Left hindlimb (tissue), 1 donor: ENCODE measurements at places on chromosomes 11 and 22.

GRCh38 chr22:25840891-25841290, 98.9 kb downstream of the MYO18B start:
- DNase-seq = no peak

DNA sequence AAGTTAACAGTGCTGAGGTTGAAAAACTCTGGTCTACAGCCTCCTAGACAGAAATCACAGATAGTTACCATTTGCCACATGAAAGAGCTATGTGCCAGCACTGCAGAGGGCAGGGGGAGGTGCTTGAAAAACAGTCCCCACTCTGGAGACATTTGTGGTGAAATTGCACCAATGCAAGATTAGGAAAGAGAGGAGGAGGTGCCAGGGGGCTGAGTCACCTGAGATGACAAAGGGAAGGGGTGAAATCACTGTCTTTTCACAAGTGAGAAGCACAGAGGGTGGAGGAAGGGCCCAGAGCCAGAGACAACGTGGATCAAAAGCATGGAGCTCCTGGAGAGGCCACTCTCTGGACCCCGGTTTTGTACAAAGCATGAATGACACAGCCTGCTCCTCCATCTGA, 196.3 kb downstream of the BUD13 start:
- DNase-seq = no peak

- no peak for DNase-seq
Observed at GRCh38 chr11:130964058-130964792, 47.9 kb upstream of the SNX19 start.

- no peak for DNase-seq
Observed at GRCh38 chr11:128624269-128625175, 37.2 kb upstream of the ETS1 start.

GRCh38 chr22:39719559-39720450, 149.3 kb downstream of the CACNA1I start:
- DNase-seq = no peak

DNA sequence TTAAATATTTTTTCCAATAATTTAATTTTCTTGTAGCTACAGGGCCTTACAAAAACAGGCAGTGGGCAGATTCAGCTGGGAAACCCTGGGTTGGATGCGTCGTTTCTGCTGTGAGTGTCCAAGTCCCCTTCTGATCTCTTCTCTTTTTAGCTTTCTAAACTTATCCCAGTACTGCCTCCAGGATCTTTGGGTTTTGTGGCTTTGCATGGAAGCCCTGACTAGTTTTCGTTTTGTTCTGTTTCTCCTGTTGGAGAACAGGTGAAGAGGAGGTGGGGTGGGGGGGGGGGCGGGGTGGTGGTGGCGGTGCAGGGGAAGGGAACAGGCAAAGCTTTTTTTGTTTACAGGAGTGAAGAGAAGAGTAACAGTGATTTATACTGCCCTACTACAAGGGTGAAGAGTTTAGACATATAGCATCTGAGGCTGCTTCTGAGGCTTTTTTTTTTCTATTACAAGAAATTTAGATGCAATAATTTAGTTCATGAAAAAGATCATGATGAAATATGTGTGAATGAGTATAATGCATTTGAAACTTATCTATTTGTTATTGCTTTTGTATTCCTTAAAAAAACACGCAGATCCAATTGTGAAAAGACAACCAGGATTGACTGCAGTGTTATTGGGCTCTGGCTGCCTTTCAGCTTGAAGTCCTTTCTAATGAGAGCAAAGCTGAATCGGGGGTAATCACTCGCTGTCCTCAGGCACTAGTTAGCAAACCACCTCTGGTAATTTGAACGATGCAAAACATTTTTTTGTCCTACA, 142.9 kb downstream of the NCAM1 start:
- DNase-seq = no peak

DNA sequence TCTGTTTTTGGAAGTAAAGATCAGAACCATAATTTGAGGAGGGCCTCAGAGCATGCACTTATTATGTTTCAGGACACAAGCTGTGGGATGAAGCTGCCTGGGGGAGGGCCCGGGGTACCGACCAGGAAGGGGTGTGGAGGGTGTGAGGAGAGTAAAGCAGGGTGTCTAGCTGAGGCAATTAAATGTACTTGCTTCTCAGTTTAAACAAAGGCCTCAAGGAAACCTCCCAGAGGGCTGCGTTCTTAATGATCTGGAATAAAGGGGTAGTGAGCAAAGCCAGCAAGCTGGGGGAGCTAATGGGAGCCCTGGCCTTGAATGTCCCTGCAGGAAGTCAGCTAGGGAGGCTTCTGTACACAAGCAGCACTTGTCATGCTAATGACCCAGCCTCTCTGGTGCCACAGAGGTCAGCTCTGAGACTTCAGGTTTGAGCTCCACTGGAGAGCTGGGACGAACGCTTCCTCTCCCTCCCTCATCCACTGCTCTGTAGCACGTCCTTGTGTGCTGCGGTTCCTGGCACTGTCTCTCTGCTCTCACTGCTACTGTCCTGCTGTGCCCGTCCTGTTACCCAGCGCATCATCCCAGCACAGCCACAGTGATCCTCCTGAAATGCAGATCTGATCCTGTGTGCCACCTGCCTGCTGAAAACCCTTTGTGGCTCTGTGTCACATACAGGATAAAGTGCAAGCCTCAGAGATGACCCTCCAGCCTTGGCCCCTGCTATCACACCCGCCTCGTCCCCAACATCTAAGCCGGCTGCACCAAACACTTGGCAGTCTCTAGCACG, 159.7 kb downstream of the DBX1 start:
- DNase-seq = no peak

DNA sequence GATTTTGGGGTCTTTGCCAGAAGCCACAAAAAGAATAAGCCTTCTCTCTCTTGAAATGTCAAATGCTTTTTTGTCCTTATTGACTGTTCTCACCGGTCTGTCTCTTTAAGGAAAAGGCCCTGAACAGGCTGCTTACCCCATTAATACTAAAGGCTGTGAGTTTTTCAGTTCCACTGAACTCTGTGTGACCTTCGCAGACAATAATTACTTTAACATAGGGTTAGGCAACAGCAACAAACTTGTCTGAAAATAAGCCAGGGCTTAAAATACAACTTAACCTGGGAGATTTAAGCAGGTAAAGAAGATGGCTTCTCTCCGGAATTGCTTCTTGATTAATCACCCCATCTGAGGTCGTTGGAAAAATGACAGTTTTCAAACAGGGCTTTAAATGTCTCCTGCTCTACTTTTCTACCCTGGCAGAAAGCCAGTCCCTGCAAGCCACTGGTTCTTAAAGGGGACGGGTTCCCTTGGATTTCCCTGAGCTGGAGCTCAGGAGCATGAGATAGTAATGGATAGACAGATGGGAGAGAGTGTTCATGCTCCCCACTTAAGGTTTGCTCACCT, 69.4 kb downstream of the ARL14EP start:
- peak; percentile 50 for DNase-seq

- DNase-seq = no peak
Observed at GRCh38 chr11:105840391-105840790, 181.6 kb downstream of the MSANTD4 start.

DNA sequence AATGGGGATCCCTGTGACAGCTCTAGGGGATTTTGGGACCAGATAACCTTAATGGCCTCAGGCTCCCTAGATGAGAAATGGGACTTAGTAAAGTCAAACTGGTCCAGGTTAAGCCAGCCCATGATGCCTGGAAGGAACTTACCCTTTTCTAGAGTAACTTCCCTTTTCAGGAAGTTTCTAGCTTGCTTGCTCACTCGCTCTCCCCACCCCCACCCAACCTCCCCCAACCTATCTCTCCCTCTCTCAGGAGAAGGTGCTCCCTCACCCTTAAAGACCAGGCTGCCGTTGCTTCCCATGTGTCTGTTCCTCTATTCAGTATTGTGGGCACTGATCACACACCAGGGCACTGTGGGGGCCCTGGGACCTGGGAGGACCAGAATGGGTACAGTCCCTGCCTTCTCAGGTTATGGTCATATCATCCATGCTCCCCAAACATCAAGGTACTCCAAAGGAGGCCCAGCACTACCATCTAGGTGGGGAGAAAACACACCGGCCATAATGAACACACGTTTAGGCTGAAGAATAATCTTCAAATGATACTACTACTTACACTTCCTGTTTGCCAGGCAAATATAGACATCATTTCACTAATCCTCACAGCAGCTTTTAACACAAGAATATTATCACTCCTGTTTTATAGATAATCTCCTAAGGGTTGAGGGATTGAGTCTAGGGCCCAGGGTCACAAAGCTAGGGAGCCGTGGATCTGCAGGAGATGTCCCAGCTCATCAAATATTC, 18.2 kb downstream of the KCNQ1OT1 start:
- peak; percentile 10 for DNase-seq

DNA sequence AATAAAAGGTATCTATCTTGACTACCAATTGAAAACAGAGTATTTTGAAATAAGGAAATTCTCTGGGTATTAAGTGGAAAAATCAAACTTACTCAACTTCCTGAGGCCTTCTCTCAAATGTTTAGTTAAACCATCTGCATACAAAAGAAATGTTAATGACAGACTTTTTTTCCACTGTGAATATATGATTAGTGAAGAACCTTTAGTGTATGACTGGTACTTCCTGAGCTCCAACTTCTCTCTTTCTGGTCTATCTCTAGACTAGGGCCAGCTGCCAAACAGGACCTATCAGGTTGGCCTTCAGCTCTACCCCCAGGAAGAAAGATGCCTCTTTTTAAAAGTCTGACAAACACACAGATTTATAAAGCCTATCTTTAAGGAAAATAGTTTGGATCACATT, 68.8 kb upstream of the SCUBE2 start:
- no peak for DNase-seq

DNA sequence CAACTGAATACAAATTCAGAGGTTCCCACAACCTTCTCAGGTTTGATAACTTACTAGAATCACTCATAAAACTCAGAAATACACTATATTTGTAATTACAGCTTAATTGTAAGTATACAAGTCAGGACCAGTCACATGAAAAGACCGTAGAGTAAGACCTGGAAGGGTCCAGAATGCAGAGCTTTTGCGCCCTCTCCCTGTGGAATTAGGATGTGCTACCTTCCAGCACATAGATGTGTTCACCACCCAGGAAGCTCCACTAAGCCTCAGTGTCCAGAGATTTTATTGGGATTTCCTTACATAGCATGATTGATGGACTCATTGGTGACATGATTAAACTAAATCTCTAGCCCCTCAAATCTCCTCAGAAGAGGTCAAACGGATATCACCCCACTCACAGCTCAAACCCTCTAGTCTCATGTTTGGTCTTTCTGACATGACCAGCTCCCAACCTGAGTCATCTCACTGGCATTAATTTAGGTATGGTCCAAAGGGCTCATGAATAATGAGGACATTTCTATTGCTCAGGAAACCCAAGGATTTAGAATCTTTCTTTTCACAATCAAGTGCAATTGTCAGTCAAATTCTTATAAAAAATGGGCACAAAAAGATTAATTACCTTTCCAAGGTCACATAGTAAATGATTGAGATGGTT, 77.2 kb upstream of the UBASH3B start:
- DNase-seq = no peak

DNA sequence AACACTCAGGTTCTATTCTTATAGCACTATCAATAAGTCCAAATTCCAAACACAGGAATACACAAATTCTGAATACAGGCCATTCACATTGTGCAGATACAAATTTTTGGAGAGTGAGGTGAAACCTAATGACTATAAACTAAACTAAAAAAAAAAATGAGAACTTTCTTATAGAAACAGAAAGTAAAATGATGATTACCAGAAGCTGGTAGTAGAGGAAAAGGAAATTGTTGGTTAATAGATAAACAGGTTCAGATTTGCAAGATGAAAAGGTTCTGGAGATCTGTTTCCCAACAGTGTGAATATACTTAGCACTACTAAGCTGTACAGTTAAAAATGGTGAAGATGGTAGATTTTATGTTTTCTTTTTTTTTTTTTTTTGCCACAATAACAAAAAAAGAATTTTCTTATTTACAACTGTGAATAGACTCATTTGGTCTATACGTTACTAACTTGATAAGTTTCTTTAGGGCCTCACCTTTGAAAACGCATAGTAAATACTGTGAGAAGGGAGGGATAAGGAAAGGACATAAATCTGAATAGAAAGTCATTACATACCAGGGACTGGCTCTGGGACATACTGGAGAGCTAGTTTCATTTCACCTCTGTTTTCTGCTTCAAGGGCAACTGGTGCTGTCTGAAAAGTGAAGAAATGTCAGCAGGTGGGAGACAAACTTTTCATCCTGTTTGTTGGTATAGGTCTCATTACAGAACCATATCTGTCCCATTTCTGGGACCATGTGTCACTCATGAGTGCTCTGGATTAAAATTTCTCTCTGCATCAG, 14.2 kb upstream of the CCDC89 start:
- no peak for DNase-seq

DNA sequence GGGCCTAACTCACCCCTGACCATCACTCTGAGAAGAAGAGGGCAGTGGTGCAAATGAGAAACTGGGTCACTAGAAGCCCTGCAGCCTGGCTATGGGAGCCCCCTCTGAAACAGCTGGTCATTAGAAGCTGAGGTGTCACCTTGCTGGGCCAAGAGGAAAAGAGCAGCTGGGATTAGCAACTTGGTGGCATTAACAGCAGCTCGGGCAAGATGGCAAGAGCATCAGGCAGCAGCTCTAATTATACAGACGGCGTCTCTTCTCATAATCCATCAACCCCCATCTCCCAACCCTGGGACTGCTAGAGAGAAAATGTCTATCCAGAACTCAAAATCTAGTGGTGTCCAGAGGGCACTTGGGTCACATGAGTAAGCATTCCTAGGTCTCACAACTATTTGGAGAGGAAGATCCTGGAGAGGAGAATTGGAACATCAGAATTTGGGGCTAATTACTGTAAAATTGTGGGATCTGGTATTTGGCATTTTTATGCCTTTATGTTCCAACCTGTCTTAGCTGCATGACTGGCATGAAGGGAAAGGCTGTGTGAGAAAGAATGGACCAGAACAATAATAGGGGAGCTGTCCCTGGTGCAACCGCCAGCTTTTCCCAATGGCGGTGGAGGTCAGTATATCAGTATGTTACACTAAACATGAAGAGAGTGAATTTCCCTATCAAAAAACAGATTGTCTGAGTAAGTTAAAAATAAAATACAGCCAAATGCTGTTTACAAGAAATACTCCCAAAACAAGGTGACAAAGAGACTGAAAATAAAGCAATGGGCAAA, 7.6 kb upstream of the LMO1 start:
- no peak for DNase-seq

- DNase-seq = no peak
Observed at GRCh38 chr11:27907530-27907929, 200.4 kb downstream of the KIF18A start.

DNA sequence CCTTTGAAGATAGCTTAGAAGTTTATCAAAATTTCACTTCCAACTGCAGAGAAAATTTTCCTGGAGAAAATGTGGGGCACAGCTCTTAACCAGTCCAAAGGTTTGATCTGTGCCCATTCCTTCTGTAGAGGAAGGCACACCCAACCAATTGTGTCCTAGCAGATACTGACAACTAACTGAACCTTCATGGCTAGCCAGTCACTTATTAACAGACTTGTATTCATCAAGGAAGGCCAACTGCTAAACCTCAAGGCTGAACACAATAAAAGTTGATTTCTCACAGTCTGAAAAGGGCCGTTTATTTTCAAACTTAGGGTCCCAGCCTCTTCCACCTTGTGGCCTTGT, 19.5 kb downstream of the SYT13 start:
- no peak for DNase-seq

DNA sequence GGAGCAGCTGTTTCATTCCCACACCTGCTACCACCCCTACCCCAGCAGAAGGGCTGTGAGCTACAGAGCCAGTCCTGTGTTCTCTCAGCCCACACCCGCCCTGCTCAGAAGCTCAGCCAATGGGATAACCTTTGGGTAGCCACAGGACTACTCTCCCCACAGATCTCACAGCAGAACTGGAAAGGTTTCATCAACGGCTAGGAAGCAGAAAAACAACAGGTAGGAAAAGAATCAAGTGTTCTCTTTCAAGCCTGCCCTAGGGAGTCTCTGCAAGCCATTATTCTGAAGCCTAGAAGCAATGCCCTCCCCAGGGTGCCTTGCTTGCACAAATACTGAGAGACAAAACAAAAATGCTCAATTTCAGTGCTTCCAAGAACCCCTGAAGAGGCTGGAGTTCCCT, 77.2 kb downstream of the TMPRSS5 start:
- DNase-seq = no peak
